ENCODE measurements at places on chromosomes 16 and 17.

DNA sequence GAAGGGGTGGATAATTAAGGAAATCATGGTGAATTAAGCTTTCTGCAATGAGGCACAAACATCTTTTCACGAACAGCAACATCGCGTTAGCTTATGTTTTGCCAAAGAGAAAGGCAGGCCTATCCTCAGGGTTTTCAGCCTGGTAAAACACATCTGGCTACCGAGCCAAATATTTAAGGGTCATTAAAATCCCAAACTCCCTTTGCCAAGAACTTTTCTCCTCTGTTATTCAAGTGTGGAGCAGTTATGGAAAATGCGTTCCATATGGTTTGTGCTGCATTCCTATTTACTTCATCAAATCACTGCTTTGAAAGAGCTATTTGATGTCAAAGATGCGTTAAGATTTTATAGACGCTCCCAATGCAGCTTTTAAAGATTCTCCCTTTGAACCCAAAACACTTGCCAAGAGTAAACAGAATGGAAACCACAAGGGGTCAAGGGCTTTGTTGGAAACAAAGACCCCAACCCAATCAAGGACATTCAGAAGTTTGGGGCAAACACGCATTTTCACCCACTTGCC lies 308.3 kb upstream of the CDH5 start:
- no peak for DNase-seq

GRCh38 chr17:60390925-60391470 lies 935 bp downstream of the USP32 start:
- DNase-seq: no peak

GRCh38 chr17:9802294-9802693 lies 10.9 kb upstream of the DHRS7C start:
- DNase-seq: no peak

DNA sequence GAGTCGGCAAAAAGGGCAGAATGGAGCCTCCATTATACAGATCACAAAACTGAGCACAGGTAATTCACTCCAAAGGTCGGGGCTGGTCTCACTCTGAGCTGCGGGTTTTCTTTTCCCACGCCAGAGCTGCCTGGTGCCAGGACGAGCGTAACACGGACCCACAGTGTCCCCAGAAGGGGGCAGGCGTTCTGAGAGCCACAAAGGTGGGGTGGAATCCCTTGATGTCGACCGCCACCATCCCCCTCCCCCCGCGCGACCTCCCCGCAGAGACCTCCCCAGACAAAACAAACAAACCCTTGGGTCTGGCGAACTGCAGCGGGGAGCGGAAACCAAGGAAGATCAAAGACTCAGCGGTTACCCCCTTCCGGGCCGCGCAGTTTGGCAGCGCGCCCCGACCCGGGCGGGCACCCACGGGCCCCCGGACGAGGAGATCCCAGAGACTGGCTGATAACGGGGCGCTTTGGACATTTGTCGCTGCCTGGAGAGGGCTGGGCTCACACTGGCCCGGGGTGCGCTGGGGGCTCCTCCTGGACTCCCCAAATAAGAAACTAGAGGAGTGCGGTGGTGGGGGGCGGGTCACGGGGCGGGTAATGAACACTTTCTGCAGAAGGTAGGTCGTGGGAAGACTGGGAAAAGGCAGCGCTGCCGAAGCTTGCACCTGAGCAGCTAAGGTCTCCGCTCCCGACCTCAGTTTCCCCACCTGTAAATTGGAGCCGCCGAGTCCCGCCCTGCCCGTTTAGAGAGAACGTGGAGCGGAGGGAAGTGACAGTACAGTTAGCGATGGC lies 664 bp upstream of the NKD1 start:
- peak; percentile 47 for DNase-seq

- DNase-seq: no peak
These were observed 9.3 kb downstream of the NUBP1 start for GRCh38 chr16:10752843-10753523.

GRCh38 chr16:49127103-49127502 lies 154.5 kb downstream of the CBLN1 start:
- no peak for DNase-seq

DNA sequence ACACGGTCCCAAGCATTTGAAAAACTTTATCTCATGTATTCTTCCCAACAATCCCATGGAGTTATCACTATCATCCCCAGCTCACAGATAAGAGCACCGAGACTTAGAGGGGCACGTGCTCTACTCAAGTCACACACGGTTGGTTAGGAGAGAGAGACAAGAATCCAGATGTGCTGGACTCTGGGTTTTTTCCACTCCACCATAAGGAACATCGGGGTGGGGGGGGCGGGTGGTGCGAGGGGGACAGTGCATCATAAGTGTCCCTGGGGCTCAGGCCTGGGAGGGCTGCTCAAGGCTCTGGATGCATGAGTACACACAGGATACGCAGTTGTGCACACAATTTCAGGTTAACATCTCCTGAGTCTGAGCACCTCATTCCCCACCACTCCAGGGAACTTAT lies 7.4 kb downstream of the CDC42EP4 start:
- DNase-seq: no peak

DNA sequence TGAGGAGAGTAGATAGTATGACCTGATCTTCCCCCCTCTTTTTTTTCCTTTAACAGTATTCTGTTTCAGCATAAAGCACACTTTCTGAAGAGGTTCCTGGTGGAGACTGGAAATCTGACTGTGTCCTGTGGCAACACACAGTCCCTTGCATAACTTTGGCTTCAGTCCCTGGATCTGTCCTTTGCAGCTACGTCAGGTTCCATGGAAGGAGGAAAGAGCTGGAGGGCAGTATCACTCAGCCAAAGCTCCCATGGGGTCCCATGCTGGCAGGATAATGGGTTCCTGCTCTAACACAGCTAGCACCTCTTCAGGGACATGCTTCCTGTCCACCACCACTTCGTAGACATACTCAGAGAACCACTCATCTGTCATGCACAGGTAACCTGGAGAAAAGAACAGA lies 13.3 kb upstream of the SLC6A4 start:
- no peak for DNase-seq

GRCh38 chr17:53061446-53061845 lies 761.3 kb upstream of the KIF2B start:
- DNase-seq: no peak

DNA sequence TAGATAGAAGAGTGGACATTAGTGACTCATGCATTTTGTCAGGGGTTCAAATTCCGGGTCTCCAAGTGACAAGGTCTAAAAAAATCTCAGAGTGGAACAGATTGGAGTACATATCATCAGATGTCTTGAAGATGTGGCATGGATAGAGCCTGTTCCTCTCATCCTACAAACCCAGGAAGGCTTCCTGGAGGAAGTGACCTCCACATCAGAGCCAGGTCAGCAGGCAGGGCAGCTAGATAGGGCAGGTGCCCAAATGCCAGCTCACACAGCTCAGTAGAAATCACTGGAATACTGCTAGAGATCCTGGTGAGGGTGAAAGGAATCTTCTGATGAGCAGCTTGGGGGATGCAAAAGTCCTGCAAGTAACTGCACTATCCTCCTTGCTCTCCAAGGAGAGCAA lies 196.6 kb upstream of the SDK2 start:
- no peak for DNase-seq

GRCh38 chr16:80924372-80924978 lies 82.2 kb downstream of the CMC2 start:
- DNase-seq: peak; percentile 48

GRCh38 chr17:3918372-3919122 lies 2.3 kb upstream of the P2RX1 start:
- DNase-seq: no peak

GRCh38 chr17:82167028-82167427 lies 45.6 kb downstream of the CCDC57 start:
- DNase-seq: no peak

DNA sequence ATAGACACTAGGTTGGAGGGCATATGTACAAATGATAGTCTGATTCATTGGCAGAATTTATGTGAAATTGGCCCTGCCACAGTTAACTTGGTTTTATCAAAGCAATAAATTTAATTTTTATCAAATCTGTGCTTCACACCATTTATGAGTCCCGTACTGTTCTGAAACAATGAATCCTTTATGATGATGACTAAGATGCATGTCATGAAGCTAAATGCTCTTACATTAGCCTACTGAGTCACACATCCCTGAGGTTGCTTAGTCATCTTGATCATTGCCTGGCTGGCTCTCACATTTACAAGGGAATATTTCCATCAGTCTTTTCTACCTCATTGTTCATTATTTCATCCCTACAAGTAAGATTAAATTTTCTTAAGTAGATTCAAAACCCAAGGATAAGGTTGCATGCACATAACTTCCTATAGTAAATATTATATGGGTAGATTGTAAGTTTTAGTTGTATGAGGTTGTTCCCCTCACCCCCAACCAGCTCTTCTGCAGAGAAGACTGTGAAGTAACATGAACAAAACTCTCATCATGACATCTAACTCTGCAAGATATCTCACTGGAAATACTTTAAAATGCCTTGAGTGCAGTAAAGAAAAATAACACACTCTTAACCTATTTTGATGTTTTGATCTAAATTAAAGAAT lies 170.7 kb downstream of the CYB561 start:
- DNase-seq: peak; percentile 59

GRCh38 chr17:1153795-1154546 lies 25.8 kb downstream of the ABR start:
- DNase-seq: no peak

GRCh38 chr17:38891441-38891840 lies 21.6 kb downstream of the LASP1 start:
- no peak for DNase-seq

DNA sequence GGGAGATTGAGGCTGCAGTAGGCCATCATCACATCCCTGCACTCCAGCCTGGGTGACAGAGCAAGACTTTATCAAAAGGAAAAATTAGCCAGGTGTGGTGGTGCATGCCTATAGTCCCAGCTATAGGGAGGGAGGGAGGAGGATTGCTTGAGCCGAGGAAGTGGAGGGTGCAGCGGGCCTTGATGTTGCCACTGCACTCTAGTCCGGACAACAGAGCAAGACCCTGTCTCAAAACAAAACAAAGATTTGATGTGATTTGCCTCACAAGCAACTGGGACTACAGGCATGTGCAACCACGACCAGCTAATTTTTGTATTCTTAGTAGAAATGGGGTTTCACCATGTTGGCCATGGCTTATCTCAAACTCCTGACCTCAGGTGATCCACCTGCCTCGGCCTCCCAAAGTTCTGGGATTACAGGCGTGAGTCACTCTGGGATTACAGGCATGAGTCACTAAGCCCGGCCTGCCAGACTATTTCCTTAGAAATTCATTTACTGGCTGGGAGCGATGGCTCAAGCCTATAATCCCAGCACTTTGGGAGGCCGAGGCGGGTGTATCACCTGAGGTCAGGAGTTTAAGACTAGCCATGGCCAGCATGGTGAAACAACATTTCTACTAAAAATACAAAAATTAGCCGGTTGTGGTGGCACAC lies 11.5 kb downstream of the UBE2G1 start:
- DNase-seq: no peak

DNA sequence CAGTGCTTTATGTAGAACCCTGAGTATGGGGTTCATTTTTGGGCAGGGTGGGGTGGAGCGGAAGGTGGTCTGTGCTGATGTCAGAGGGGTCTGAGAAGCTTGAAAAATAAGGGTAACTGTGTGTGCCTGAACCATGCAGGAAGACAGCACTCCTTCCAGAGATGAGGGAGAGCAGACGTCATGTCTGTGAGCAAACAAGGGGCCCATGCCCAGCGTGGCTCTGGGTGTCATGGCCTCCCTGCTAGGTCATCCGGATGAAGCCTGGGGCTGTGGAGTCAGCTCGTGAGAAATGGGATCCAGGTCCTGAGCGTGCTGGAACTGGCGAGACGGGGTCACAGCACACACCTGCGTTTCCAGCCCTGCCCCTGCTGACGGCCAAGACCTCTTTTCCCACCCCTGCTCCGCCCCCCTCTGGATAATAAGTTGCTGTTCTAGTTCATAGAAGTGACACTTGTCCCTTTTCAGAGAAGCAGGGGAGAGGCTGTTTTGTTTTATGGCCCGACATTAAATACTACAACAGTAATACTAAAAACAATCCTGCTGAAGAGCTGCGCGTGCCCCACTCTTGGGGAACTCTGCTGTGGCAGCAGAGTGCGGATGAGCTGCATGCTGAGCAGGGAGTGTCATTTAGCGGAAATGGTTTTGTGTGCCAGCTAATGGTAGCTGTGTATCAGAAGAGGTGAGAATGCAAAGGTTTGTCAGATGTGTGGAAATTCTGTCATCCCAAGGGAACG lies 92.6 kb downstream of the RPTOR start:
- DNase-seq: no peak

GRCh38 chr16:707062-707538 lies 1.5 kb upstream of the FBXL16 start:
- no peak for DNase-seq

DNA sequence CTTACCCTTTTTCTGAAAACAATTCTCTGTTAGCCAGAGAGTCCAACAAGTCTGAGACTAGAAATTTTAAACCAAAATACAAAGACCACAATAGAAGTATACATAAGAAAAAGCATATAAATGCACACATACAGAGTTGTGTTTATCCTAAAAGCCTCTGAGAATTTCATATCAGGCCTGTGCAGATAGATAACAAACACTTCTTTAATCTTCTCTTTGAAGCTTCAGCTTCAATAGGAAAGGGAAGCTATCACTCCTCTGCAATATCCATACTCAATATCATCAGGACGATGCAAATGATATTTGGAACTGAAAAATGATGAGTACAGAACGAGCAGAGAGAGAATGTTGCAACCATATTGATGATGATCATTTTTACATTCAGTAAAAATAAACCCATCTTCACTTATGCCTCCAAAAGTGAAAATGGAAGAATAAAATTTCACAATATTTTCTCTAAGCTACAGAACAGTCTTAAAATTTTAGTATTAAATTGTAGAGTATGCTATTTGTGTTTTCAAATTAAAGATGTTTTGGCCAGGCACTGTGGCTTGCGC lies 61.6 kb downstream of the SKAP1 start:
- no peak for DNase-seq

DNA sequence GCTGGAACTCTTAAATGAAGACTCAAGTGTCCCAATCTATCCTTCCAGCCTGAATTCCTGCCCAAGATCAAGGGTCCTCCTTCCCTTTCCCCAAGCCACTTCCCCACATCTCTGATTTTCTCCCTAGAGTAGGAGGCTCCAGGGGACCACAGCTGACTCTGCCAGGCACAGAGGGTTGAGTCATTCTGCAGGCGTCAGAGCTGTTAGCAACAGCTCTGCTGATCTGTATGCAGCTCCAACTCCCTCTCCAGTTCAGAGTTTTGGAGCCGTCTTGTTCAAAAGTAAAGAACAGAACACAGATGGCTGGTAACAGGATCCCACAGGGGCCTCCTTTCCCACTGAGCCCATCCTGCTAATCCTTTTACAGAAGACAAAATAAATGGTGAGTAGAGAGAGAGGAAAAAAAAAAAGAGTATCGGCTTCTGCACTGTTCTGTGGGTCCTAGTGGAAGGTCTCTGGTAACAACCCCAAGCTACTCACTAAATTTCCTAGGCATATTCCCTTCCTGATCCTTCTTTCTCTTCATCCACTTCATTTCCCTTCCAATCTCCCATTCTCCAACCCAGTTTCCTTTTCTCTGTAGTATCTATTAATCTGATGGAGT lies 13.4 kb upstream of the TAOK1 start:
- no peak for DNase-seq

- no peak for DNase-seq
These were observed 20.5 kb downstream of the ST3GAL2 start for GRCh38 chr16:70418274-70418992.

Data from activated CD4-positive, alpha-beta T cell treated with anti-CD3 and anti-CD28 coated beads, Interleukin-2, Interleukin-4, amounts not matched to agents 100 ng/mL and 50 ng/mL, durations not matched to agents 16 hours and 8 hours (primary cell).